T follicular helper cell (primary cell): ENCODE measurements at places on chromosomes 1 and 21.

GRCh38 chr1:236514703-236515442 lies 8.9 kb upstream of the LGALS8 start:
- no peak for DNase-seq

DNA sequence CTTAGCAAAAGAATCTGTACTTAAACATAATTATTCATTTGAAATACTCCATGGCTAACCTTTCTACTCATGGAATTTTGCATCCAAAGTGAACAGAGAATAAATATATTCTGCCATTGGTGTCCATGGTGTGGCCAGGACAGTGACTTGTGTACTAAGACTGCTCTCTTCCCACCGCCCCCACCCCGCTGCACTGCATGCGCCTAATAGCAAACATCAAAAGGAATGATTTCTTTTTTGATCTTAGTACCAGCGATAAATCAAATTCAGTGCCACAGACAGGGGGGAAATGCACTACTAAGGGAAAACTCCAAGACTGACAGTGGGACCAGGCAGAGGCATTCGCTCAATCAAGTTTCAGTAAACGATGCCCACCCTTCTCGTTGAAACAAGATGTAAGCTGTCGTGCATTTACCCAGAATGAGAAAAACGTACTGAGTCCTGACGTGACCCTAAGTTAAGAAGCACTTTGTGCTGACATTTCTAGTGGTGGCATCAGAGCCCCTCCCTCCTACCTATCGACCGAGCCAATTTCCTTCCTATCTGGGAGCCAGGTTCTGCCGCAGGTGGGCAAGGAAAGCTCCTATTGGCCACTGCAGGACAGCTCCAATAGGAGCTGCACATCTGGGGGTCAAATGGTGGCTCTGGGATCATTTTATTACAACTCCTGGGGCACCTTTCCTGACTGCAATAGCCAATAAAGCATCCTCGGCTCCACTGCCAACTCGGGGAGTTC lies 12.5 kb downstream of the ESRRG start:
- no peak for DNase-seq

- DNase-seq, result no peak
These were observed 50.2 kb downstream of the B3GALNT2 start for GRCh38 chr1:235454021-235454420.

DNA sequence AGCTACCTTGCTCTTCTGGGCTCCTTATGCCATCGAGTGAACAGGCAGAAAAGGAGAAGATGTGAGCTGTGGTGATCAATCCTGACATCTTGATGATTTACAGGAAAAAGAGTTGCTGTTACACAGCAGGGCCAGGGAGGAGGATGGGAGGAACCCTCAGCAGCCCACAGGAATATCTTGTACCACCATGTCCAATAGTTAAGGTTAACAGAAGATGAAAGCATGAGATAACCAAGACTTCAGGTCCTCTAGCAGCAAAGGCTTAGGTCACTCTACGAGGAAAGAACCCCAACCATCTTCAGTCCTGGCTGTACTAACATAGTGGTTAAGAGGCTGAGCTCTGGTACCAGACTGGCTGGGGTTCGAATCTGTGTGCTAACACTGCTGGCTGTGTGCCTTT lies 12.1 kb upstream of the SELENBP1 start:
- no peak for DNase-seq

DNA sequence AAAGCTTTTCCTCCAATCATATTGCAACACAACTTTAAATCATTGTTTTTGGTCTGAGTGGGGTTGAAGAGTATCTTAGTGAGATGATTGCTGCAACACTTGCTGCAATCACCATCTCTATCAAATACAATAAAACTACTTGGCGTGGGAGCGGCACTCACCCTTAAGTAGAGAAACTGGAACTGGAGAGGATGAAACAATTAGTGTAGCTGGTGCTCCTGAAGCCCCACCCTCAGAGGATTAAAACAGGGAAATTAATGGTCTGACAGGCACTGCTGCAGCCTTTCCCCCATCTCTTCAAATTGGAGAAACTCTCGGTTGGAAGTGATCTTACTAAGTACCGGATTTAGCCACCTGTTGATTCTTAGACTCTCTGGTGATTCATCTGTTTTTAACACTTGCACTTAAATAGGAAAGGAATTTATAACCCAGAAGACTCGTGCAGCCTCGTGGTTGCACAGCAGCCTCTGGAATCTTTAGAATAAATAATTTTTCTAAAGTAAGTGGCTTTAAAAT lies 80.5 kb upstream of the KIF26B start:
- no peak for DNase-seq

- no peak for DNase-seq
These were observed 87.5 kb downstream of the COP1 start for GRCh38 chr1:176119549-176119948.

DNA sequence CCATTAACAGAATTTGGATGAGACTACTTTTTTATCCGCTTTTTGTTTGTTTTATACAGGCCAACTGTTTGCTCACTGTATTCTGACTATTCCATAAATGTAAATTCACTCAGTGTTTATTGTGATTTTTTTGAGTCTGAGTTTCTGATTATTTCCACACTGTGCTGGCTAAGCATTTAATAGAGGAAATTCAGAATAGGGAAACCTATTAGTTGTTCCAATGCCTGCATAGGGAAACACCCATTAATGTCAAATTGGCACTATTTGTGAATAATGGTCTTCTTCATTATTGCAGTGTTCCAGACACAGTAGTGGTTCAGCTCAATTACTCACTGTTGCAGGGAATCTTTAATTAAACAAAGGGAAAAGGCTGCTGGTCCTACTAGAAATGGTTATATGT lies 174.7 kb upstream of the SGIP1 start:
- DNase-seq, result no peak

GRCh38 chr1:169117599-169117998 lies 11.1 kb downstream of the ATP1B1 start:
- DNase-seq, result no peak

GRCh38 chr1:27380766-27381733 lies 2.1 kb downstream of the CD164L2 start:
- DNase-seq, result no peak

DNA sequence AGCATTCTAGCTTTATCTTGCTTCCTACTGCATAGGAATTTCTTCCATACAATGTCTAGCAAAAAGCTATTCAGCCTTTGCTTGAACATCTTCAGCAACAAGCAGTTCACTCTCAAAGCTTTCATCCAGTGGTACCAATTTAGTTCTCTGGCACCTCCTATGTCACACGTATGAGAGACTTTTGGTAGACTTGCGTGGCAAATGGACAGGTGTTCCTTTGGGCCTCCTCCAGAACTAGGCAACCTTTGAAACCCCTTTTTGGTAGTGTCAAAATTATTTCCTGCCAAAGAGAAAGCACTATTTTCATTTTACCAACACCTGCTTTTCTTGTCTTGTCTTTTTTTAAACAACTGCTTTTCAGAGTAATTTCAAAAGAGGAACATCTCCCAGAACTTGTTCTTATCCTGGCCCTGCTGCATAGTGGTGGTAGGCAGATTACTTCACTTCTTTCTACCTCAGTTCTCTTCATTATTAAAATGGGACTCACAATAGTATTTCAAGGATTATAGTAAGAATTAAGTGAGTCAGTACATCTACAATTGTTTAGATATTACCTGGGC lies 122.4 kb downstream of the MAST2 start:
- DNase-seq, result no peak

DNA sequence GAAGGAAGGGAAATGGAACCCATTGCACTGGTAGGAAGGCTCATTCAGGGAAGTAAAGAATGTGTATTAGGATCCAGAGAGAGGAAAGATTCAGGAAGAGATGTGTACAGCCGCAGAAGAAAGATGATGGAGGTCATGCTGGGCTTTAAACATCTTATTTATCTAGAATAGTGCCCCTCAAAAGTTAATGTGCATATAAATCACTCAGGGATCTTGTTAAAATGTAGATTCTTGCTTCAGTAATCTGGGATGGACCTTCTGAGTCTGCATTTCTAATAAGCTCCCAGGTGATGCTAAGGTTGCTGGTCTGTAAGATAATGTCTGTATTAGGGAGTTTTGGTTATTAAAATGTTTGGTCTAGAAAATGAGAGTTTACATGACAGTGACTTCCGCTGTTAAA lies 46.3 kb downstream of the ADGRL2 start:
- no peak for DNase-seq

DNA sequence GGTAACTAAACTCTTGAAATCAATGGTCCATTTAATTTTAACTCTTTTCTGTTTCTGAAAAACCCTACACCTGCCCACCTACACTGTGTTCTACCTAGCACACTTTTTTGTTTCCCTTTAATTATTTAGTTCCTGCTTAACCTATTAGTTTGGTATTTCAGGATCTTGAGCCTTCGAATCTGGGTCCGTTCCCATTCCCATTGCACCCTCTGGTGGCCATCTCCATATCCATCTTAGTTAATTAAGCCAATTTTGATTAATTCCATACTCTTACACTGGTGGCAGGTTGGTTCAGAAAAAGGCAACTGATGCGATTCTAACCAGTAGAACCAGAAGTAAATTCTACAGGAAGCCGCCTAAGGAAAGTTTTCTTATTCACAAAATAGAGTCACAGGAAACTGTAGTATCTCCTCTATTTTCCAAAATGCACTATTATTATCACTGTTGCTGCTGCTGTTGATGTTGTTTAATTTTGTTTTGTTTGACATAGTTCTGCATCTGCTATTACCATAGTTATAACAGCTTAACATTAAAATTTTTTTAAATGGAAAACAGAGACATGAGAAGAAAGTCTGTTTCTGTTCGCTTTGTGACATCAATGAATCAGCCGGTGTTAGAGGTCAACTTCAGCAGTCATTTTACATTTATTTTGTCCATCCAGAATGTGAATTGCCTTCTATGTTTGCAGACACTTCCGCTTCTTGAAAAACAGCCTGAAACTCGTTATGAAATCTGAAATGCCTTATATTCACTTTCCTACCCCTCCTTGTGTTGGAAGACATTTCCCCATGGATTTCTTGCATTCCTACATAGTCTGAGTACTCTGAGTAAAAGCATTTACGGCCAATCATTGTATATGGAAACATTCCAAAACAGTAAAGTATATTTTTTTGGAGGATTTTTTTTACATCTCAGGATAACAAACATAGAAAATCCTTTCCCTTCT lies 115.5 kb upstream of the NCAM2 start:
- DNase-seq, result no peak

- DNase-seq, result no peak
These were observed 89.9 kb upstream of the PDC start for GRCh38 chr1:186550832-186551231.

- DNase-seq, result no peak
These were observed 340.4 kb downstream of the USP25 start for GRCh38 chr21:16070207-16070651.

DNA sequence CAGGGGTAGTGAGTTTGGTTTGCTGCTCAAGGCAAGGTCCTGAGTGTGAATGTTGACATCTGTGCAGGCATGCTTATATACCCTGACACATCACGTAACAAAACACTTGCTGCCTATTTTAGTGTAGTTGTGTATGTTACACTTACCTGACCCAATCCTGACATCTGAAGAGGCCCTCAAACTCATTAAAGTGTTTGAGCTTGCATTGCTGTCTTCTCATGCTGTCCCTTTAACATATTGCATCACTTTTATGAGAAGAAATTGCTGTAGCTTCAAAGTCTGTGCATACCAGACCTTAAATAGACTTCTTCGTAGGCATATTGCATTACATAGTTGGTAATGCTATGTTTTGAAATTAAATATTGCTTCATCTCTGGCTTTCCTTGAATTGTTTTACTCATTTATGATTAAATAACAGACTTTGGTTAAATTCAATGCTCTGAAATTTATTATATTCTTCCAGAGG lies at the start of gene KRTAP19-3:
TSS of gene KRTAP19-3 (minus strand) at position 51 of the 466 bp plus-strand sequence. CDS start 56 bp downstream, outside the sequence.
- no peak for DNase-seq

- no peak for DNase-seq
These were observed 70.7 kb downstream of the COL24A1 start for GRCh38 chr1:86085741-86086409.

GRCh38 chr1:83011265-83011664 lies 987.7 kb downstream of the TTLL7 start:
- no peak for DNase-seq

GRCh38 chr1:103520822-103521221 lies 4.7 kb upstream of the RNPC3 start:
- DNase-seq, result no peak

GRCh38 chr1:107795441-107795840 lies 169.5 kb downstream of the VAV3 start:
- DNase-seq, result no peak

DNA sequence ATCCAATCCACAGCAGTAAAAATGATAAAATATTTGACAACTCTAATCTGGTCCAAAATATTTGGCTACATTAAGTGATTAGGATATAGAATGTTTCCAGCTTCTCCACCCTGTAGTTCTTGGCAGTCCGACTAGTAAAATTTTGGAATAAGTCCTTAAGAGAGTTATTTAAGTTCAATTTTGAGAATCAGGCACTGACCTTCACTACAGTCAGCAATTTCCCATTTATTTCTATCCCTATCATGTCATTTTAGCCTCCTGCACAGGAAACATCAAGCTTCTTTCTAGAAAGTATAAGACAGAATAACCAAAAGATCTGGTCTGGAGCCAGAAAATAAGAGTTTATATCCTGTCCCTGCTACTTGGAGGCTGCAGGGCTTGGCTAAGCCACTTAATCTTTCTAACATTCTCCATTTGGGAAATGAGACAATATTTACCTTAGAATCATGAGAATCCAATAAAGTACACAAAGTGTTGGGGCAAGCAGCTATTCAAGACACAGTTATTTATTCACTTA lies 162.2 kb downstream of the DPYD start:
- no peak for DNase-seq

GRCh38 chr1:34444516-34444915 lies 267.8 kb downstream of the C1orf94 start:
- DNase-seq, result no peak

DNA sequence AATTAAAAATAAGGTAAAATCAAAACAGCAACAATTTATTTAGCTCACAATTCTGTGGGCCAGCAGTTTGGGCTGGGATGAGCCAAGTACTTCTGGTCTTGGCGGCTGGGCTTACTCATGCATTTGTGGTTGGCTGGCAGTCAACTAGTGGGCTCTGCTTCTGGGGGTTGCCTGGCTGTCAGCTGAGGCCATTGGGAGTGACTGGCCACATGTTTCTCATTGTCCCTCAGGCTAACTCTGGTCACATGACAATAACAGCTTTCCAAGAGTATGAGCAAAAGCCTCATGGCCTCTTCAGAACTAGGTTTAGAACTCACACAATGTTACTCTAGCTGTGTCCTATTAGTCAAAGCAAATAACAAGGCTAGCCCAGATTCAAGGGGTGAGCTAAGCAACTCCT lies 15.6 kb upstream of the CHIA start:
- no peak for DNase-seq

- DNase-seq, result no peak
These were observed 144.4 kb downstream of the PTBP2 start for GRCh38 chr1:96865731-96866685.

DNA sequence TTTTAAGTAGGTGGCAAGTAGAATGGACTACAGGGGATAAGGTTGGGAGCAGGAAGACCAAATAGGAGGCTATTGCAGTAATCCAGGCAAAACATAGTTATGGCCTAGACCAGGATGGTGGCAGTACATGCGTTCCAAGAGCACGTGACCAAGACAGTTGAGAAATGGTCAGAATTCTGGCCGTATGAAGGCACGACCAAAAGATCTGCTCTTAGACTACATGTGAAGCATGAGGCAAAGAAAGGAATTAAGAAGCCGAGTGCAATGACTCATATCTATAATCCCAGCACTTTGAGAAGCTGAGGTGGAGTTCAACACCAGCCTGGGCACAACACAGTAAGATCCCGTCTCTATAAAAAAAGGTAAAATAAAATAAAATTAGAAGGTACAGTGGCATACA lies 71.3 kb downstream of the LUZP1 start:
- no peak for DNase-seq

GRCh38 chr1:32761253-32761877 lies 55.8 kb downstream of the YARS1 start:
- no peak for DNase-seq
